Daoy (cell line): ENCODE measurements at places on chromosomes 13 and 19.

GRCh38 chr13:51728972-51729371 lies 75.0 kb downstream of the DHRS12 start:
- peak; percentile 64 for DNase-seq

GRCh38 chr13:62309904-62310303 lies 894.3 kb upstream of the PCDH20 start:
- no peak for DNase-seq

GRCh38 chr19:52590728-52591127 lies 20.6 kb downstream of the ZNF701 start:
- DNase-seq: no peak

GRCh38 chr13:51828730-51829567 lies 16.0 kb downstream of the TMEM272 start:
- DNase-seq: no peak

- DNase-seq: no peak
These were observed 18.5 kb upstream of the IGLON5 start for GRCh38 chr19:51292971-51293370.

DNA sequence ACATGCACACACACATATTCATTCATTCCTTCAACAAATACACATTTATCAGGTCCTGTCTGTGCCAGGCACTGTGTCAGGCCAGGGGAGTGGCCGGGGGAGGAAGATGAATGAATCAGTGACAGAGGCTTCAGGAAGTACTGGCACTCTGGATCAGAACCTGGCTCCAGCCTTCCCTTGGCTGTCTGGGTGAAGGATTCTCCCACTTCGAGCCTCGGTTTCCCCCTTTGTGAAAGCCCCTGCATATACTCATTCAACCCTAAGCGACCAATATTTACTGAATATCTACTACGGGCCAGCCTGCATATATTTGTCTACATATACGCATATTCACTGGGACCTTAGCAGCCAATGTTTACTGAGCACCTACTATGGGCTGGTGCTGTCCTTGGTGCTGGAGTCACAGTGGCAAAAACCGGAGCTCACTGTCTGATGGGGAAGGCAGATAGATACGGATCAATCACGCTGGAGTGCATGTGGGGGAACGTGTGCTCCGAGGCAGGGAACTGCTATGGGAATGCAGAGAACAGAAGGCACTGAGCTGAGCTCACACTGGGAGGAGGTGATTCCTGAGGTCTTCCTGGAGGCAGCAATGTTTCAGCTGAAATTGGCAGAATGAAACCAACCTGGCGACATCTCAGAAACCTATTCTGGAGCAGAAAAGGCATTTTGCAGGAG lies 636 bp upstream of the ZNF579 start:
- DNase-seq: peak; percentile 34

DNA sequence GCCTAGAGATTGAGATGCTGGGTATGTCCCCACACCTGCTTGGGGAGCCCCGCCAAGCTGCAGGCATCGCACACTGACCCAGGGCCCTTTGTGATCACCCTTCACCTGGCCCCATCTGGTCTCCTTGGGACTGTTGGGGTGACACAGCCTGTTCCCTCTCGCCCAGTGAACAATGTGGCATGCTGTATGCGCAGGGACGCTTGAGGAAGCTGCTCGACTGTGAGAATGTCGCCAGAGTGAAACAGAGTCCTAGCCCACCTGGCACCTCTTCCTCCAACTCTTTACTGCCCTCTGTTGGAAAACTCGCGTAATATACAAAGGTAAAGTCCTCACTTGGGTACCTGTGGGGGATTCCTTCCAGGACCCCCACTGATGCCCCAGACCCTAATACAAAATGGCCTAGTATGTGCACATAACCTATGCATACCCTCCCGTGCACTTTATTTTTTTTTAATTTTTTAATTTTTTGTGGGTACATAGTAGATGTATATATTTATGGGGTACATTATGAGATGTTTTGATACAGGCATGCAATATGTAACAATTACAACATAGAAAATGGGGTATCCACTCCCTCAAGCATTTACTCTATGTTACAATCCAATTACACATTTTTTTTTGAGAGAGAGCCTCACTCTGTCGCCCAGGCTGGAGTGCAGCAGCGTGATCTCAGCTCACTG lies 9.0 kb downstream of the BLOC1S3 start:
- DNase-seq: no peak

GRCh38 chr19:49614096-49614833 lies 23.3 kb downstream of the PRR12 start:
- peak; percentile 91 for DNase-seq

- DNase-seq: no peak
These were observed 70.5 kb downstream of the GADD45B start for GRCh38 chr19:2546128-2547032.

- DNase-seq: peak; percentile 51
These were observed 843 bp downstream of the MEX3D start for GRCh38 chr19:1567116-1567847.

DNA sequence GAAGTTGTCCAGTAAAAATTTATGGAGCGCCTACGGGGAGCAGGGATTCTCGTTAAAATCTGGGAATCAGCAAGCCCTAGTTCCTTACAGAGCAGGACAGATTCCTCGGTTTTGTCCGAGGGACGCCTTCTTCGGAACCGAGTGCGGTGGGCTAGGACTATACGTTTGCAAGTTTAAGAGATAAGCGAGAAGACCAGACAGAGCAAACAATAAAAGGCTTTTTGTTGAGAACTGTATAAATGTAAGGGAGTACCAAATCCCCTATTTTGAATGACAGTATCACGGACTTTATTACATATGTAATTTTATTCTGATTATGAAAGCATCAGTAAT lies 971 bp upstream of the ANKRD10 start:
- no peak for DNase-seq

DNA sequence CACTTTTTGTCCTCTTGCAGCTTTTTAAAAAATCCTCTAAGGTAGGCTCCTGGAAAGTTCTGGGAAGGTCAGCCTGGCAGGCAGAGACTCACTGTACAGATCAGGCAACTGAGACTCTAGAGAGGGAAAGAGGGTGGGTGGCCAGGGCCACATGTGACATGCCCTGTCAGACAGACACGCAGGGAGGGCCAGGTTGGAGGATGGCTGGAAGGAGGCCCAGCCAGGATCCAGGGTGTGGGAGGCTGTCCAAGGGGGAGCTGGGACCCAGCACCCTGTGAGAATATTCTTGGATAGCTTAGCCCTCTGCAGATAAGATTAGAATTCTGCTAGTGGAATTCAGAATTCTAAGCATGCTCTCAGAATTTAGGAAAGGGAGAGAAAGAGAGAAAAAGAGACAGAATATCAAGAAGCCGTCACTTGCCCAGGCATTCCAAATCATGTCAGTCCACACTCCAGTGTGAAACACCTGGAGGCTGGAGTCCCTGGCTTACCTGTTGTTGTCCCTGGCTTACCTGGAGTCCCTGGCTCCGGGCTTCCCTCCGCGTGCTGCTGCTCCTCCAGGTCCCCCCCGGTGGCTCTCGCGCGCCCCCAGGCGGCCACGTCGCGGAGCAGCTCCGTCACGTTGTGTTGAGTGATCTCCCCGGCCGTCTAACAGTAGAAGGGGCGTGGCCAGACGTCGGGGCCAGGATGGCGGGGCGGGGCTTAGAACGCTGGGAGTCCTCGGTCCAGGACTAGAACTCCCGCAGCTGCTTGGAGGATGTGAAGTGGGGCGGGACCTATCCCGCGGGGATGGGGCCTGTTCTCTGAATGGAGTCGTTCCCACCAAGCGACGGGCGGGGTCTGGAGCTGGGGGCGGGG lies 2.8 kb upstream of the TNNI3 start:
- DNase-seq: peak; percentile 95
